ENCODE measurements at places on chromosomes 3 and 15.

DNA sequence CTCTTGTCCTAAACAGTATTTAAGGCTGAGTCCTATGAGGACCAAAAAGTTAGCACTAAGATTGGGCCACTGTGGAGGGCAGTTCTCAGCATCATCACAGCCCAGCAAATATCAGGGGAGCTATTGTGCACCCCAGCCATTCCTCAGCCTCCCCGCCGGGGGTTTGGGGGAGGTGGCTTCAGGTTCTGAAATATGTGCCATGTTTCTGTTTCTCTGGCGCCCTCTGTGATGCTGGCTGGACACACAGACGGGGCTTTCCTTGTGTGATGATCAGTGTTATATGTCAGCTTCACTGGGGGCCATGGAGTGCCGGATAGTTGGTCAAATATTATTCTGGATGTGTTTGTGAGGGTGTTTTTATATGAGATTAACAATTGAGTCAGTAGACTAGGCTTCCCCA is 106.8 kb downstream of the GABRG3 start:
- DNase-seq = no peak

DNA sequence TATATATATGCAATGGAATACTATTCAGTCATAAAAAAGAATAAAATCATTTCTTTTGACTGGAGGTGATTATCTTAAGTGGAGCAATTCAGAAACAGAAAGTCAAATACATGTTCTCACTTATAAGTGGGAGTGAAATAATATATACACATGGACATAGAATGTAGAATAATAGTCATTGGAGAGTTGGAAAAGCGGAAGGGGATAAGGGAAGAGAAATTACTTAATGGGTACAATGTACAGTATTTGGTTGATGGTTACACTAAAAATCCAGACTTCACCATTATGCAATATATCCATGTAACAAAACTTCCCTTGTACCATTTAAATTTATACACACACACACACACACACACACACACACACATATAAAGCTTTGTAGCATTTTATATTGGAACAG is 84.3 kb downstream of the RAP2B start:
- DNase-seq = no peak

GRCh38 chr15:36183201-36183600 is 396.2 kb upstream of the CDIN1 start:
- DNase-seq = no peak

GRCh38 chr15:42060797-42061196 is 33.6 kb downstream of the PLA2G4D start:
- DNase-seq = no peak

DNA sequence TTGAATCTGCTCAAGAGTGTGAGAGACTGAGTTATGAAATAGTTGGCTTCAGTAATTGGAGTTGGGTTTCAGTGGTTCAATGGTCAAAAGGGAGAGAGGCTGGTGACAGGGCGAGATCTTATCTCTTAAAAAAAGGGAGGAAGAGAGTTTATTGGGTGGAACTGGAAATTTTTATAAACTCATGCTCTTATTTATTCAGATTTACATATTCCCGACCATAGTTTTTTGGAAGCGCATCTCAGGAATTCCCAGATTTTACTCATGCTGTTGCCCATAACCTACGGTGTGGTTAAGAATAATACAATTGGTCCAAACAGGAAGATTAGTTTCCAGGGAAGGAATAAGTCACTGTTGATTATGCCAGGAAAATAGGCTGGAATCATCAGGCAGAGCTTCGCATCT is 41.4 kb downstream of the CD200 start:
- no peak for DNase-seq

- DNase-seq = no peak
These were observed 193.7 kb upstream of the P2RY1 start for GRCh38 chr3:152641198-152641597.

DNA sequence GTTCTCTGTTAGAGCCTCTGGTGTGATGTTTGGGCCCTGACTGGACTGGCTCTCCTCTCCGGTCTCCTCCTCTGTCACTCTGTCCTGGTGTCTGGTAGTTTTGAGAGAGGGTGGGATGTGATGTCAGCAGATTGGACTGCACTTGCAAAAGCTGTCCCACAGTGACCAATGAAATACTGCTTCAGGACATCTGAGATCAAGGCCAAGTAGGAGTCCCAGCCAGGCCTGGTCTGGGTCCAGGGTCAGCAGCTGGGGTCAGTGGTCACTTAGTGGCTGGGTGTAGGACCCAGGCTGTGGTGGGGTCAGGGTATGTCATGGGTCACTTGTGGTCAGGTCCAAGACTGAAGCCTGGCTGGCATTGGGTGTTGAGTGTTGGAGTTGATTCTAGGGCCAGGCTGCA is 20.9 kb downstream of the ALDH1L1 start:
- no peak for DNase-seq

DNA sequence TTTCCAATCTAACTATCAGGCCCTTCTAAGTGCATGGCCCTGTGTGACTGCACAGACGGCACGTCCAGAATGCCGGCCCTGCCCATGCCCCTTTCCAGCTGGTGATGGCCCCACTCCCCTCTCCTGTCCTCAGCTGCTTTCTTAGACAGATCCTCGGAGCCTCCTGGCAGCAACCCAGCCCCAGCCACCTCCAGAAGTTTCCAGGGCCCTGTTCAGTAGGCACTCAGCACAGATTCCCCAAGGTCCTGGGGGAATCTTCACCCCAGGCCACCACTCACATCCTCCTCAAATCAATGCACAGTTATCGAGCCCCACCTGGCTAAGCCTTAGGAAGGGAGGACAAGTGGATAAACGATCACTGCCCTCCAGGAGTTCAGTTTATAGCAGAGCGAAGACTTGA is 1.4 kb upstream of the CRABP1 start:
- no peak for DNase-seq

GRCh38 chr3:13507247-13507569 is 27.1 kb downstream of the HDAC11 start:
- DNase-seq = no peak

- DNase-seq = peak; percentile 86
These were observed 4.7 kb downstream of the BHLHE40 start for GRCh38 chr3:4983739-4984510.

GRCh38 chr3:153295901-153296300 is 133.9 kb downstream of the RAP2B start:
- no peak for DNase-seq

DNA sequence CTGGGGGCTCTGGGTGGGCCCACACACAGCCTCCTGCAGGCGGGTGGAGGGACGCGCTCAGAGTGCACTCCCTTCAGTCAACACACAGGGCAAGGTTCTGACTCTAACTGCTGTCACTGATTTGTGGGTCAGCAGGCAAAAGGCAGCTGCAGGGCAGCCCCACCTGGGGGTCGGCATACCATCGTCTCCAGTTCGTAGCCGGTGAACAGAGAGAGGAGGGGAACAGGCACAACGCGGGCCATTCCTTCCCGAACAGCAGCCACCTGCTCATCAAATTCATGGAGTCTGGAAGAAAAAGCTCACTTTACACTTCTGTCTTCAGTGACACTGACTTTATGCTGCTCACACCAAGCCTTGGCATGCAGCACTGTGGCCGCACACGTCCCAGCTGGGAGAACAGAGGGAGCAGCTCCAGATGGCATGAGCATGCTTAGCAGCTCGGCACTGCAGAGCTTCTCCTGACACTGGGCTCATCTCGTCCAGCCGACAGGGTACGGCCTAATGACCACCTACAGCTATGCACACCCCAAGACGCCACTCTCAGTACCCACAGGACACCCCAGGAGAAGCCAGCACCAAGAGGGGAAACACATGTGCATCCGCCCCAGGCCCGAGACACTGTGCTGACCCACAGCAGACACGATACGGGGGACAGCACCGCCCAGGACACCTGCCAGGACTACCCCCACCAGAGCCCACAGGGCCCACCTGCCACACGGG is 14.4 kb upstream of the OCA2 start:
- DNase-seq = no peak

- no peak for DNase-seq
These were observed 27.1 kb upstream of the C3orf49 start for GRCh38 chr3:63791974-63792373.

GRCh38 chr15:99566157-99566897 is 543 bp downstream of the MEF2A start:
- DNase-seq = peak; percentile 13

All from stimulated activated CD4-positive, alpha-beta T cell treated with anti-CD3 and anti-CD28 coated beads, Interleukin-4, amount 100 ng/mL, for 24 hours (primary cell).